Activated naive CD8-positive, alpha-beta T cell treated with anti-CD3 and anti-CD28 coated beads for 36 hours (primary cell): ENCODE measurements at places on chromosomes 11 and 22.

- DNase-seq, result no peak
These were observed 311.4 kb upstream of the NCAM1 start for GRCh38 chr11:112649856-112650255.

DNA sequence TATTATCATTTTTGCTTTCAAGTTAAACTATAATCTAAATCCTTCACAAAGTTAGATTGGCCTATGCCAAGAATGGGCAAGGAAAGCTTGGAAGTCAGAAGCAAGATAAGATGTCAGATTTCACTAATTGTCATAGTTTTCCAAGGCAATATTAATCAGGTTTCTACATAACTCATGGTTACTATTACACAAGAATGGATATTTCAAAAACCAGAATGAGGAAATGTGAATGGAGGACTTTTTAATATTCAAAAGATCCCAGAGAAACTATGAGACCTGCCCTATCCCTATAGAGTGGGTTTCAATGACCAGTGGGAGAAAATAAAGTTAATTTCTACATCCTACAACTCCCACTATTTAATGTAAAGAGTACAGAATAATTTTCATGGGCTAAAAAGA, 203.2 kb downstream of the CASP12 start:
- DNase-seq, result no peak

DNA sequence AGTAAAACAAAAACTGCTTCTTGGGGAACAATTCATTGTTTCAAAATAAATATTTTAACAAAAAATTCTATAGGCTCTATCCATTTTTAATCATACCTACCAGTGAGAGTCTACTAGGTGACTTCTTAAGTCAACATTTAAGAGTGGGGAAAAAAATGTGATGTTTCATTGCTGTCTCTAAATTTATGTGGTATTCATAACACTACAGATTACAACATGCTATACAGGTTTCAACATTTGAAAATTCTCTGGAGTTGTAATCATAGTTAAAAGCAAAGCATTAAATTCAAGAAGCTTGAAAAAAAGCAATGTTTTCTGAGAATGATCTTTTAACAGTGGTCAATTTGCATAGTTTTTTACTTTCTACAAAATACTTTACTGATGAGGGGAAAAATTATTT, 18.3 kb downstream of the SBF2 start:
- no peak for DNase-seq

DNA sequence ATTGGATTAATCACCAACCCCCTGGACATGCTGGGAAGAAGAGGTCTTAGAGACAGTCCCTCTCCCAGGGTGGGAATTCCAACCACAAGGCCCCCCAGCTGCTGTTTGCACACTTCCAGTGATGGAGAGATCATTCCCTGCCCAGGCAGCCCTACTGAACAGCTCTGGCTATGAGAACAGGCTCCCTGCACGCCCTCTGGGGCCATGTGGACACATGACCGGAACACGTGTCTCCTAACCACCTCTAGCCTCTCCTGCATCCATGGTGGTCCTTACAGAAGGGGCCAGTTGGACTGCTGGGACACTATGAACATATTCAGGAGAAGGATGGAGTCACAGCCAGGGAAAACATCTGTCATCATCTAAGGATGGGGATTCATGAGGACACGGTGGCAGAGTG, 196.2 kb downstream of the MN1 start:
- DNase-seq, result no peak

GRCh38 chr11:74226907-74227306, 55.8 kb downstream of the PPME1 start:
- DNase-seq, result no peak

- no peak for DNase-seq
These were observed 96.3 kb downstream of the PAX6 start for GRCh38 chr11:31714840-31715239.

DNA sequence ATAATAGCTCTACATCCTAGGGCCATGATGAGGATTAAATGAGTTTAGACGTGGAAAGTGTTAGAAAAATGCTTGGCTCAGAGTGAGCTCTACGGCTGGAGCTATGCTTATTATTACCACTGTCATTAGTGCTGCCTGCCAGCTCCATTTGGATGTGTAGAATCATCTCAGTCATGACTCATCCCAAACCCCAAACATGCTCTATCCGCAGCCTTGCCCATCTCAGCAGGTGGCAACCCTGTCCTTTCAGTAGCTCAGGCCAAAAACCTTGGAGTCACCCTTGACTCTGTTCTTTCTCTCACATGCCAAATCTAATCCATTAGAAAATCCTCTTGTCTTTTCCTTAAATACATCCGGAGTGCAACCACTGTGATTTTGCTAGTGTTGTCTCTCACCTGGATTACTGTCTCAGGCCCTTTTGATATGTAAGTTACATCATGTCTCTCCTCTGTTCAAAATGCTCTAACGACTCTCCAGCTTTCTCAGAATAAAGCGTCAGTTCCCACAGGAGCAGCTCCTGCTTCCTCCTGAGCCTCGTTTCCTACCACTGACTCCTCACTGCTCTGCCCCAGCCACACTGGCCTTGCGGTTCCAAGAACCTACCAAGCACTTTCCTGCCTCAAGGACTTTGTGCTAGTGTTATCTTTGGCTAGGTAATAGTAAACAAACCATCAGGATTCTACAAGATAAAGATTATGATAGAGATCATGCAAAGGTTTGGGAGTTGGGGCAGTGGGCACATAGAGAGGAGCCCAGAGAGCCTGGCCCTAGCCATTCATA, 10.5 kb upstream of the CHRM1 start:
- DNase-seq, result no peak

GRCh38 chr11:830295-831117, 2.2 kb upstream of the CD151 start:
- peak; percentile 84 for DNase-seq

- DNase-seq, result no peak
These were observed 54.0 kb downstream of the MIAT start for GRCh38 chr22:26711205-26711963.

DNA sequence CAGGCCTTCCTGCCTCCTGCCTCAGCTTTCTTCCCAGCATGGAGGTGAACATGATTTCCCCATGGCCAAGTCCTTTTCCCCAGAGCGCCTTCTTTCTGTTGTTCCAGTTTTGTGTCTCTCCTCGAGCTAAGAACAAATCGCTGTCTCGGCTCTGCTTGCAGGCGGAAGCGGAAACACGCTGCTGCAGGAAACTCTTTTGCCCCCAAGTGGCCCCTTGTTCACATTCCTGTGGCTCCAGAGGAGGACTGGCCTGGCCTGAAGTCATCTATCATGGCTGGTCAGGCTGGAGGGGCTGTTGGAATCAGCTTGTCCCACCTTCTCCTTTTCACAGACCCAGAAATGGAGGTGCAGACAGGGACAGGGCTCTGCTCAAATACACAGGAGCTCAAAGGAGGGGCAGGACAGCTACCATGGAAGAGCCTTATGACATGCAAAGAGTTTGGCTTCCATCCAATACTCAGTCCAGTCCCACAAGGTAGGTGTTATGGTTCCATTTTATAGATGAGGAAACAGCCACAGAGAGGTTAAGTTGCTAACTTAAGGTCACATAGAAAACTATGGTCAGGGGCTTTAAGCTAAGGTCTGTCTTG, 182.2 kb upstream of the SYT13 start:
- DNase-seq, result no peak
